Left lobe of liver (tissue), 2 donors: ENCODE measurements at places on chromosomes 1 and 21. TPM values are rescaled to one million over a fixed set of nuclear protein-coding genes. Genes with fewer than 3 reads are reported as not detected.

Gene IVL
- not detected for total RNA-seq

Gene GBP6
- total RNA-seq = not detected

- no peak for DNase-seq
Observed at GRCh38 chr1:180136331-180136967, 18.2 kb upstream of the QSOX1 start.

- DNase-seq = no peak
Observed at GRCh38 chr1:71582673-71583072, 501.8 kb upstream of the ZRANB2 start.

- DNase-seq = no peak
Observed at GRCh38 chr1:209876078-209876800, 48.5 kb downstream of the UTP25 start.

GRCh38 chr1:3625151-3625907 is 514 bp downstream of the TPRG1L start:
- peak; percentile 76 for DNase-seq

DNA sequence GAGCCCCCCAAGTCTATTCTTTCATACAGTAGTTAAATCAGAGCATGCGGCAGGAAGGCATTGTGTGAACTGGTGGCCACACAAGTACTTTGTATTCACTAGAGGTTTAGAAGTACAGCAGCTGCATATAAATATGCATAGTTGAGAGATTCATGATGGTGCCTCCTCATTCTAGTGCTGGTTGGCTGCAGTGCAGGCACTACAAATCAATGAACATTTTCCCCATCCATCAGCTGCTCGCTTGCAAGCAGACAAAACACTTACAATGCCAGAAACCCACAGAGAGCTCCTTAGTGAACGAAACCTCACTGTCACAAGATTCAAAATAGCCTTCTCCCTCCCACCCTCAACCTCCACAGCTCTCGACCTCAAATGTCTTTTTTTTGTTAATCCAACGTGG is 726.2 kb downstream of the USP25 start:
- DNase-seq = no peak

DNA sequence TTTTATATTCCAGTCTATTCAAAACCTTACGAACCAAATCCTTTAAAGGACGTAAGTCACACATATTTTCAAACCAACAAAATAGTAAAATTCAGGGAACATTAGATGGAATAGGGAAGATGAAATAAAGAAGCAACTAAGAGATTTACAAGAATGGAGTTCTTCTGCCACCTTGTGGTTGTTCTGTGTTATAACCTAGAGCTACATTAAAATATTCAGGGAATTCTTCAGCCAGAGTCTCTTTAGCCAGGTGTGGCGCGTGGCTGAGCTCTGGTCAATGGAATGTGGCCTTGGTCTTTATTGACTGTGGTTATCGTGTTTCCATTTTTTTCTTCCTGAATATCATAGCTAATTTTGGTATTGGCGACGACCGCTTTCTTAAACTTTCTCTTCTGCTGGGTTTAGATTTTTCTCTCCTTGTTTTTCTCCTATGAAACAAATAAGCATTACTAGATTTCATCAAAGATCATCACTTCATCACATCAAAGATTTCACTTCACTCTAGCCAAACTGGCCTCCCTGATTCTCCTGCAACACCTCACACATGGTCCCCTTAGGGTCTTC is 221.3 kb downstream of the MRPL39 start:
- no peak for DNase-seq

DNA sequence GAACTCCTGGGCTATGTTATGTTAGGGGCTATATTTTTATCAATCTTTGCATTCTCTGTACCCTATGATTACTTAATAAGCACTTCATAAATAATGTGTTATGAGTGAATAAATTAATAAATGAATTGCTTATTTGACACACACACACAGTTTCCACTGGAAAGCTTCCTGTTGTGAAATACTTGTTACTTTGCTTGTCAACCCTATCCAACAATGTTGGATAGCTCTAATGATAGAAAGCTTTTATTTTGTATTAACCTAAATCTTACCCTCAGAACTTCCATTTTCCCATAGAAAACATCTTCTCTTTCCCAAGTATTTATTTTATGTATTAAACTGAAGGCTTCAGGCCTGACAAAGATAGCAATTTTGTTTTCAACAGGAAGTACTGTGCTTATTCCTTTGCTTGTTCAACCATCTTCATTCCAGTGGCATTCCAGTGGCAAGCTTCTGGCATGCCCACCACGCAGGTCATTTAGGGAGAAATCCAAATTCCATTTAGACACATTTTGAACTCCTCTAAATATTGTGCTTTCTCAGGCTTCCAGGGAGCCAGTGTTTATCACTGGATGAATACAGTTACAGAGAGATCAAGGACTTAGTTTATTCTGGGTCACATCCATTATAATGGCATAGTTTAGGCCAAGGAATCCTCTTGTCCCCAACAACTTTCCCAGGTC is 134.4 kb downstream of the TGFB2 start:
- no peak for DNase-seq

DNA sequence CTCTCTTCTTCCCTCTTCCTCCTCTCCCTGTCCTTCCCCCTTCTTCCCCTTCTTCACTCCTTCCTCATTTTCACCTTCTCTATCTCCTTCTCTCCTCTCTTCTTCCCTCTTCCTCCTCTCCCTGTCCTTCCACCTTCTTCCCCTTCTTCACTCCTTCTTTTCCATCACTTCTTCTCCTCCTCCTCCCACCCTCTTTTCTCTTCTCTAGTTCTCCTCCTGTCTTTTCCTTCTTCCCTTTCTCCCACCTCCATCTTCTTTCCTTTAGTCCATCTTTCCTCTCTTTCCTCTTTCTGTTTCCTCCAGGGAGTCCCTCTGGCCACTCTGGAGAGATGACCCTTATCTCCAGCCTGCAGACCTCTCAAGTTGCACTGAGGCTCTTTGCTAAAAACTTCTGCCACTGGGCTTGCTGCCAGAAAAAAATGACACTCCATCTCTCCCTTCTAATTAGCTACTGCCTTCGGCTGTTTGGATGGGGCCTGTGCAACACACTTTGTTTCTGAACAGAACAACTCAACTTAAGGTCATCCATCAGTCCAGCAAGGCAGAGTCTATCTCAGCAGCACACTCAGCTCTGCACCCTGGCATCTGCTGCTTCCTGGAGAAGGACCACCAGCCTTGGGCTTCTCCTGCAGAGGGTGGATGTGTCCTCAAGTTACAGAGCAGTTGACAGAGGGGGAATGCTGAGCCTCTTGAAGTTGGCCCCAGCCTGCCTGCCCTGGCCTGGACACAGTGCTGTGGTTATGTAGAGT is 538.8 kb downstream of the MATN1 start:
- no peak for DNase-seq

DNA sequence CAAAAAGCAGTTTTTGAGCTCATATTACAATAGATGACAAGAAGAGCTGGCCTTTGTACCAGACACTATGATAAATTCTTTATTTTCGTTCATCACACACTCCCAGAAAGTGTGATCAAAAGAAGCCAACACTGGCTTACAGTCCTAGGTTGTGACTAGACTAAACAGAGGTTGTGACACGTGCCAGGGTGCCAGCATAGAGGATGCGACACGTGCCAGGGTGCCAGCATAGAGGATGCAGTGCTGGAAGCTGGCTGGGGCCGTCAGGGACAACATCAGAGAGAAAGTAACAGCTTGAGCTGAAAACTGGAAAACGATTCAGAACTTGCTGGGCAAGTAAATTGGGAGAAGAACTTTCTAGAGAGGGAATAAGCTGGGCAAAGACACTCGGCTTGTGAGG is 2.2 kb downstream of the MTARC1 start:
- peak; percentile 88 for DNase-seq

DNA sequence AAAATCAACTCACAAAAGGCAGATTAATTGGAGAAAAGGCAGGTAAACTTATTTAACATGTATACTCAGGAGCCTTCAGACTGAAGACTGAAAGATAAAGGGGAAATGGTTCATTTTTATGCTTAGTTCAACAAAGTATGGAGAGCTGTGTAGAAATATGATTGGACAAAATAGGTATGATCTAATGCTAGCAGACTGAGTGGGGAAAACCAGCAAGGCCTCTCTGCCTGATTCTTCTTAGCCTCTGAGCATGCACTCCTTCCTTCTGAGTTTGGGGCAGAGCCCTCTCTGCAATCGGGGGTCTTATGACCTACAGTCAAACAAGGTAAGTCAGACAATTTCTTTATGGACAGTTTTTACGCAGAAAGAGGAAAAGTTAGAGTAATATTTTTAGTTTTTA is 38.8 kb upstream of the SUCO start:
- no peak for DNase-seq

DNA sequence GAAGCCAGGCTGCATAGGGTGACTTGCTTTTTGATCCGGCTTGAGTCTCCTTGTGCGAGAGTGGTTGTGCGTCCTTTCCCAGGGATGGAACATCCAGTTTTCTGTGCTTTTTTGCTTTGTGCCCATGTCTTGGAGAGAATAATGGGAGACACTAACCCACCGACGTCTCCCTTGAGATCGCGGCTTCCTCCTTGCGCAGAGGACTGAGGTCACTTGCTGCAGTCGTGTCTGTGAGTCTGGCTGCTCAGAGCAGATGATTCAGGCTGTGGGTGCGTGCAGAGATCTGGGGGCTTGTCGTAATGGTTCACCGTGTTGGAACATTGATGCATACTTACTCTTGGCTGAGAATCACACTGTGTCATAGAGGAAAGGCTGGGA is 164.5 kb upstream of the CACNA1E start:
- DNase-seq = no peak

DNA sequence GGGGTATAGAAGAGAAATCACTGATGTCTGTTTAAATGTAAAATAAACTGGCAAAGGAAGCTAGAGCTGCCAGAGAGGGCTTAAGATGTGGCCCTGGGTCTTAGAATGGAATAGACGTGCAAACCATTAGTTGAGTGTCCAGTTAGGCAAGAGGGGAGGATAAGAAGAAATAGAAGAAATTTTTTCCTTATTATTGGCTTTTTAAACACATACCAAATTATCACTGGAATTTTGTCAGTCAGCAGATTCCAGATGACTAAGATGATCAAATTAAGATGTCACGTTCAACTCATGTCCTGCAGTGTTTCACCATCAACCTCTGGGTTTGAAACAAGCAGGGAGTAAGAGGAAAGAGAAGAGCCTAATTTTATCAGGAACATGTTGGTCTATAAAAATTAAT is 71.6 kb upstream of the C1orf21 start:
- DNase-seq = no peak

- DNase-seq = no peak
Observed at GRCh38 chr1:154808261-154808908, 61.7 kb downstream of the KCNN3 start.

Gene TMEM52
- total RNA-seq = 11.3 TPM

GRCh38 chr21:45396620-45396995 is 8.4 kb upstream of the COL18A1 start:
- DNase-seq = no peak
